Umbilical cord (tissue), 2 donors: ENCODE measurements at places on chromosomes 12 and 14. TPM values are rescaled to one million over a fixed set of nuclear protein-coding genes. Genes with fewer than 3 reads are reported as not detected.
A peak's percentile ranks its signal among the peaks of the same experiment; 100 is the strongest.

GRCh38 chr12:51269174-51270066 is 795 bp downstream of the SMAGP start:
- peak; percentile 16 for DNase-seq

GRCh38 chr12:40464121-40464520 is 228.1 kb upstream of the CNTN1 start:
- DNase-seq = no peak

IL22 gene
- 16.4 TPM for total RNA-seq

DNA sequence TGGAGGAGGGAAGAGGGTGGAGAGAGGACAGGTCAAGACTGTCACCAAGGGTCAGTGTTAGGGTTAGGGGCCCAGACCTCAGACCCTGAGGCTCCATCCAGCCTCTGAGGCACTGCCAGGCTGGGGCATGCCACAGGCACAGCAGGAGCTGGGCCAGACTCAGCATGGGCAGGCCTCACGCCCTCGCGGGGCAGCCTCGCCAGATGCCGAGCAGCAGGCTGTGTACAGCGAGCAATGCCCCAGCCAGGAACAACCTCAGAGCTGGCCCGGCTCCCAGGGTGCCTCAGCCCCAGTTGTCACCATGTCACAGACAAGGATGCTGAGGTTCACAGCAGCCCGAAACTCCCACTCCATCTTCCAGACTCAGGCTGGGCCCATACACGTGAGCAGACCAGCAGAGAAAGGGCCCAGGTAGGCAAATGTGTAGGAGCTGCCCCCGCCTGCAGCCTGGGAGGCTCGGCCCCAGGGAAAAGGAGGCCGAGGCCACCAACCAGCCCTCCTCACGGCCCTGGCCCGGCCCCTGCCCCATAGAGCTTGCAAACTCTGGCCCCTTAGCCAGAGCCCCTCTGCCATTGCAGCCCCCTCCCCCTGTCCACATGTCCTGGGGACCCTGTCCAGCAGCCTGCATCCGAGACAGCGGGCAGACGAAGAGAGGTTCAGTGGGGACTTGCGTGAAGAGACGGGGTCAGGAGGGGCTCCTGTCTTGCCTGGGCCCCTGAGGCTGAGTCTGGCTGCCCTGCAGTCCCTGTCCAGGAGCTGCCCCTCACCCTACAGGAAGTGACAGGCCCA is 7.5 kb downstream of the C14orf180 start:
- DNase-seq = no peak

- peak; percentile 29 for DNase-seq
Measured at GRCh38 chr12:101670007-101670671, 27.3 kb upstream of the CHPT1 start.

PARP2 gene
- 11.3 TPM for total RNA-seq

- DNase-seq = peak; percentile 32
Measured at GRCh38 chr14:80850197-80850814, 91.2 kb downstream of the CEP128 start.

DNA sequence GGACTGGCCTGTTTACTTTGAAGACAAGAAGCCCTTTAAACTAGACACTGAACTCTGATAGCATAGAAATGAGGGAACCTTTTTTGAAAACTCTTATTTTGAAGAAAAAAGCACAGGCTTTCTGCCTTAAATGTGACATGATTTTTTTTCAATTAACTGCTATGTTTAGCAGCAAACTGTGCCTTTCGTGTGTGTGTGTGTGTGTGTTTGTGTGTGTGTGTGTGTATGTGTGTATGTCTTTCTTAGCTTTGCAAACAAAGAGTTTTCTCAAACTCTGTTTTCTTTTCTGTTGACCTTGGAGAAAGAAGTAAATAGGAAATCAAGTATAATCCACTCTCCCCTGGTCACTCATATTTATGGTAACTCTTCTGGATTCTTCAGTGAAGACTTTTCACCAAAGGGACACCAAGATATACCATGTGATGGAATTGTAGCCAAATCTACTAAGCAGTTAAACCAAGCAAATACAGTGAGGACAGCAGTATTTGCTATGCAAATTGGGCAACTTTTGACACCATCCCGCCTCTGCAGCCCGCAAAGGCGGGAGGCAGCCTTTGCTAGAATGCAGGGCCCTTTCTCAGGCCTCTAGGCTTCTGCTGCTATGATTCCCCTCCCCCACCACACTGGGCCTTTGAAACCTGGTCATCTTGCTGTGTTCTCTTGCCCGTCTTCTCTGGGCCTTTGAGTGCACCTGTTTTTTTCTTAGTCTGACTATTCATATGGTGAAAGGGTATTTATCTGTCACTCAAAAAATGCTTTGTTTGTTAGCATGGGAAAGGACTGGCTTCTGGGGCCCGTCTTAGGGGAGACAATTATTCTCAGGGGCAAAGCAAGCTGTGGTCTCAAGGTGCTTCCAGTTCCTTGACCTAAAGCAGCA is 107.9 kb downstream of the MYRFL start:
- DNase-seq = no peak

- DNase-seq = peak; percentile 48
Measured at GRCh38 chr14:65222440-65222858, 120.1 kb upstream of the MAX start.

GRCh38 chr12:28563936-28564335 is 373.7 kb downstream of the CCDC91 start:
- no peak for DNase-seq

- DNase-seq = no peak
Measured at GRCh38 chr14:65356327-65356836, 56.1 kb upstream of the FUT8 start.

- DNase-seq = no peak
Measured at GRCh38 chr12:52130711-52131110, 51.2 kb downstream of the SMIM41 start.

- no peak for DNase-seq
Measured at GRCh38 chr12:57162553-57163125, 15.2 kb upstream of the LRP1-AS start.

SLC39A5 gene
- not detected for total RNA-seq

GRCh38 chr14:76666746-76667145 is 94.5 kb upstream of the VASH1 start:
- DNase-seq = no peak

- DNase-seq = no peak
Measured at GRCh38 chr14:21106176-21106497, 5.3 kb downstream of the TMEM253 start.

- no peak for DNase-seq
Measured at GRCh38 chr12:119055977-119056376, 74.6 kb downstream of the SRRM4 start.

KRT3 gene
- total RNA-seq = not detected

DNA sequence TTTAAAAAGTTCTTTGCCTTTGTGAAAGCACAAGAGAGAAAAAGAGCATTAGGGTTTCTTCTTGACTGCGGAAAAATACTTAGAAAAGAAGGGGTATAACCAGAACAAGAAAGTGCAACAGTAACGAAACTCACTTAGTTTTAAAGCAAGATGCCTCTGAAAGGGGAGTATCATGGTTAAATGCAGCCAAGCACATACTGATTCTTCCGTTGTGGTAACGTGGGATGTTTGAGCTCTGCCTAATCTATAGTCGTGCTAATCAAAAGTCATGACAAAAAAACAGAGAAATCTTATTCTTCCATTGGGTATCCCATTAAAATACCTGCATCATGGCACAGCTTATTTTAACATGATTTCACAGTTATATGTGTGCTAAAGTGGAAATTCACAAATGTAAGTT is 187.8 kb upstream of the LRFN5 start:
- no peak for DNase-seq

GRCh38 chr14:97838986-97839385 is 1041.8 kb downstream of the VRK1 start:
- DNase-seq = no peak

OR6J1 gene
- 0.72 TPM for total RNA-seq

DNAI7 gene
- total RNA-seq = 0.24 TPM

GRCh38 chr12:132071040-132071810 is 72.9 kb downstream of the DDX51 start:
- DNase-seq = peak; percentile 5

GRCh38 chr12:26821212-26821701 is 11.7 kb downstream of the ITPR2 start:
- peak; percentile 80 for DNase-seq

DNA sequence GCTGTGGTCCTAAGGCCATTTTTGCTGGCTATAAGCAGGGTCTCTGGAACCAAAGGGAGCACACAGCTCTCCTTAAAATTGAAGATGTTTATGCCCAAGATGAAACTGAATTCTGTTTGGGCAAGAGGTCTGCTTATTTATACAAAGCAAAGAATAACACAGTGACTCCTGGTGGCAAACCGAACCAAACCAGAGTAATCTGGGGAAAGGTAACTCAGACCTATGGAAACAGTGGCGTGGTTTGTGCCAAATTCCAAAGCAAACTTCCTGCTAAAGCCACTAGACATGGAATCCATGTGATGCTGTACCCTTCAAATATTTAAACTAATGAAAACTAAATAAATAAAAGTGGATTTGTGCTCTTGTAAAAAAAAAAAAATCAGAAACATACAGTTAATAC is 29.6 kb upstream of the BICDL1 start:
- no peak for DNase-seq

SYNDIG1L gene
- total RNA-seq = not detected

- DNase-seq = no peak
Measured at GRCh38 chr12:121124402-121125109, 8.1 kb upstream of the P2RX7 start.
